ENCODE measurements at places on chromosomes 5 and 9.

GRCh38 chr9:81848472-81848871 lies 79.8 kb upstream of the SPATA31D4 start:
- peak; percentile 39 for DNase-seq

DNA sequence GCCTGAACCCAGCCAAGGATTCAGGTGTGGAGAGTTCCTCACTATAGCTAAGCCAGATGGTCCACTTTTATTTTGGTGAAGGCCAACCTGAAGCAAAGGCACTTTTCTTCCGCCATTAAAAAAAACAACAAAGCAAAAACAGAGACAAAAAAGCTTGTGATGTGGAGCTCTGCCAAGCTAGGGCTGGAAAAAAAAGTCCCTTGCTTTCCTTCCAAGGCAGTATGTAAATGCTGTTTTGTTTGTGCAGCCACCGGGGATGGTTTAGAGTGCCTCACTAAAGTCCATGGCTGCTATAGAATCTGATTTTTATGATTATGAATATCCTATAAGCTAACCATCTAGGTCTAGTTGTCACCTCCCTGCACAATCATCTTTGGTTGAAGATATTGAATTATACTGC lies 14.9 kb downstream of the MEGF10 start:
- DNase-seq = peak; percentile 76

DNA sequence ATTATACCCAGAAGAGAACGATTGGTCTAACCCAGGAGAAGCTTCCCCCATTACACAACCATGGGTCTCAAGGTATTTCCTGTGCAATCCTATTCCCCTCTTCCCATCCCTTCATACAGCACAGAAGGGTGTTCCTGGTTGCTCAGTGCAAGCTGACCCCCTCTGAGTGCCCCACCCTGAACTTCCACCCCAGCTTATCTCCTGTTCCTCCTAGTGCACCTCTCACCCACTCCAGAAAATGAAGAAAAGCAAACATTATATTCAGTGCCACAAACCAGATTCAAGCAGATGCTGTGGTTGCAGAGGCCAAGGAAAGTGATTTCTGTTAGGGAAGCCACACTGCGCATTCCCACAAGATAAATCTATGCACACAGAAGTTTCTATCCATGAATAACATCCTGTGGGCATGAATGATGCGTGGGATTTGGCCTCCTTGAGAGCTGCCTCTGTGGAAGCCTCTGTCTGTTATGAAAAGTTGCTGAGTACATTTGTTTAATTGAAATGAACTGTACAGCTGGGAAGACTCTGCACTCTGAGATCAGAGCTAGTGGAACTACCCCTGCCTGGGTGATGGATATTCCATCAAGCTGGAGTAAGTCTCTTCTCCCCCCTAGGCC lies 2.2 kb upstream of the OR2S2 start:
- peak; percentile 25 for DNase-seq

GRCh38 chr5:168728546-168729211 lies 149.5 kb upstream of the PANK3 start:
- no peak for DNase-seq

DNA sequence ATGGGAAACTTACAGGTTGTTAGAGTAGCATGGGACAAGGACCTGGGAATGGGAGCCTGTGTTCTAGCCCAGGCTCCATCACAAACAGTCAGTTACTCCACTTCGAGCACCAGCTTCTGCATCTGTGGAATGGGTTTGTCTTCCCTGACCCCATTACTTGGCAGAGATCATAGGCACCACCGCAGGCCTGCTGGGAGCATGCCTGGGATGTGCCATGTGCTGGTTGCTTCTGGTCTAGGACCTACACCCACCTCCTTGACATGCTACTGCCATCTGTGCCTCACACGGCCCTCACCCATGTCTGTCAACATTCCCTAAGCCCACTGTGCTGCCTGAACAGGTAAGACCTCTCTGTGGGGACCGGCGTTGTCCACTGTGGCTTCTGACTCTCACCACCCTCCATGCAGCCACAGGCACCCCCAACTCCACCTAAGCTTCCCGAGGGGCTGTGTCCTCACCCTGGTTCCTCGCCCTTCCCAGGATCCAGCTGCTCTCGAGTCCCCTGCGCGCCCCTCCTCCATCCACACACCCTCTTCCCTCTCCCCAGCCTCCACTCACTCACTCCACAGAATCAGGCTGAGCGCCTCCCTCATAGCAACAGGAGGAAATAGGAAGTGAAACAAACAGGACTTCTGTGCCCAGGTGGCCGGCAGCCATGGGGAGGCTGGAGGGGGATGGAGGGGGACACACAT lies 85.9 kb upstream of the FAM120A start:
- no peak for DNase-seq

DNA sequence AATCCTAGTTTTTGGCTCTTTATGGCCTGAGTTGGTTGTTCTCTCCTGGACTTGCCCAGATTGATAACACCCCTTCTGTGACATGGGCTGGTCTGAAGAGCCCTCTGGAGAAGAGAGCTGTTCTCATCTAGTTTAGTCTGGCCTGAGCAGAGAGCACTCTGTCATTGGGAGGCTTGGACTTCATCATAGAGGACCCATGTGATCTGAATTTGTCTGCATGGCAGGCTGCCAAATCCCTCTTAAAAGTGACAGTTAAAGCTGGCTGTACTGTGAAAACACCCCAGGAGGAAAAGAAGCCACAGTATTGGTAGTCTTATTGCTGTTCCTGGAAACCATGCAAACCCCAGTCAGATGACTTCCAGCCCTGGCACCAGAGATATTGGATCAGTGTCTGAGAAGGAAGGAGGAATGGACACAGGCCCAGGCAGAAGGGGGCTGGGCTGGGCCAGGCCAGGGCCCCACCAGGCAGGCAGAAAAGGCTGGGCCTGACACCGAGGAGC lies 3.7 kb upstream of the WDR31 start:
- peak; percentile 87 for DNase-seq

DNA sequence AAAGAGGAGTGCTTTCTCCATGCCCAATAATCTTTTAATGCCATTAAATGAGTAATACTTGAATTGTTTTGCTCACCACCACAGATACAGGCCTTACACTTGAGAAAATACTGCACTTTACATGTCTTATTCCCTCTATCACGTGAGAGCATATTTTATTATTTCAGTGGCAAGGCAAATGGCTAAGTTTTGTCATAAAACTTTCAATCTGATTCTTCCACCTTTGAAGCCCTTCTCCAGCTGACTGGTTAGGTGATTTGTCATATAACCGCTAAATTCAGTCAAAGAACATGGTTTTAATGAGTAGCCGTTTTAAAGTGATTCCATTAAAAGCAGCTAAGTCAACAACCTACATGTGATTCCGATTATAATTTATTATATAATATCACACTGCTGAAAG lies 43.8 kb downstream of the FAT2 start:
- no peak for DNase-seq

GRCh38 chr9:113712053-113712452 lies 164.1 kb upstream of the ZNF618 start:
- DNase-seq = no peak

- no peak for DNase-seq
Measured at GRCh38 chr9:5336688-5337087, 3.0 kb downstream of the RLN1 start.

- no peak for DNase-seq
Measured at GRCh38 chr9:6931913-6932312, 174.1 kb downstream of the KDM4C start.

- no peak for DNase-seq
Measured at GRCh38 chr5:31442058-31442745, 89.7 kb downstream of the DROSHA start.

DNA sequence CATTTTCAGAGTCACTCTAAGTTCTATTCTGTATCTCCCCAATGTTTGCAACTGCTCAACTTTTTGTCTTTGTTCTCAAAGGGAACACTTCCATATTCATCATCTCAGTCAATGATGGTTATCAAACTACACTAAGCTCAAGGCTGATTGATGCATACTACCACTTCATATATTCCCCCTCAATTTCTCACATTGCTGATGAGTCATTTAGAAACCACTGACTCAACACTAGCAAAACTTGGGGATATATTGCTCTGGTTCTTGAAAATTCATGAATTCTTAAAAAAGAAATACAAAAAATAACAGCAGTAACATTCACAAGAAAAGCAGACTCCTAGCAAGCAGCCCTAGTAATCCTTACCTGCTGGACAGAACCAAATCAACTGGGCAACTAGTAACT lies 52.2 kb downstream of the ABHD17B start:
- DNase-seq = no peak

GRCh38 chr5:6544561-6544935 lies 88.3 kb downstream of the NSUN2 start:
- DNase-seq = no peak

- no peak for DNase-seq
Measured at GRCh38 chr5:136058039-136058971, 29.5 kb downstream of the TGFBI start.

DNA sequence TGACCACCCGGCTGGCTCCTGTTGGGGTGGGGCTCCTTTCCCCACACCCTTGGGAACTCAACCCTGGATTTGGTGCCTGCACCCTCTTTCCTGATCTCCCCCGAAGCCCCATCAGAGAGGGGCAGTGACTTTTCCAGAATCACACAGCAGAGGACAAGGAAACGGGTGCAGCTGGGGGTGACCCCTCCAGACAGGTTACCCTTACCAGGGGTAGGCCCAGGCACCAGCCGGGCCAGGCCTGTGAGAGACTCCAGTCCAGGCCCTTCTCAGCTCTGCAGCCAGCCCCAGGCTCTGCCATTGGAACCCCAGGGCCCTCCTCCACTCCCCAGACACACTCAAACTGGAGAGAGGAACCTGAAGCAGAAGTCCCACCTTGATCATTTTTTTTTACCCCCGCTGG lies 19.0 kb upstream of the PHYHD1 start:
- no peak for DNase-seq

GRCh38 chr5:88813805-88814575 lies 69.0 kb downstream of the MEF2C start:
- peak; percentile 54 for DNase-seq

DNA sequence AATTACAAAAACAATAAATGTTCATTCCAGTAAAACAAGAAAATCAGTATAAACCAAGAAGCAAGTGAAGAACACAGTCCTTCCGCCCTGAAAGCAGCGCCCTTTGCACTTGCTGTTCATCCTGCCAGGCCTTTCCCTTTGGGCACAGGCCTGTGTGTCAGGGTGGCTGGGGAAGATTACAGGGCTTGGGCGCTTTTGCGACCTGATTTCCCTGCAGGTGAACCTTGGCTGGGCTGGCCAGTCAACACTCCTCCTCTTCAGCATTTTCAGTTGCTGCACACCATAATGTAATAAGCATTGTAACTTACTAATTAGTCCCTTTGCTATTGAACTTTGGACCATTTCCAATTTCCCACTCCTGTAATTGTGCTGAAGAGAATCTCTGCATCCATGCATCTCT lies 38.6 kb upstream of the TDRD7 start:
- no peak for DNase-seq

- DNase-seq = no peak
Measured at GRCh38 chr5:164060786-164061355, 555.5 kb downstream of the MAT2B start.

- DNase-seq = no peak
Measured at GRCh38 chr5:11803436-11803835, 100.8 kb downstream of the CTNND2 start.

DNA sequence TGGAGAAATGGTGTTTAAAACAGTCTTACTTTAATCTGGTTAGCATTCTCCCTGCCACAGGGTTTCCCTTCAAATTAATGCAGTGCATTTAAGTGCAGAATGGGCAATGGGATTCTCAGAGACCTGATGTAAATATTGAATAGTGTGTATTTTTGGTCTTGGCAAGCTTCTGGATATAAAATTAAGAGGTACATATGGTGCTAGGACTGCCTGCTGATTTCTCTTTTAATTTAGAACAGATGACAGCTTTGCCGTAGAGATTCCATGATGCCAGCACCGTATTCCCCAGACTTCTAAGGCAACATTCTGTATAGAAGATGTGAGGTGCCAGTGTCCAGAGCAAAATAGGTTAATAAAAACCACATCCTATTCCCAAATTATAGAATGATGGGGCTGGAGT lies 1.9 kb downstream of the MTAP start:
- DNase-seq = no peak

GRCh38 chr5:179876610-179876952 lies 18.0 kb upstream of the MRNIP start:
- no peak for DNase-seq

DNA sequence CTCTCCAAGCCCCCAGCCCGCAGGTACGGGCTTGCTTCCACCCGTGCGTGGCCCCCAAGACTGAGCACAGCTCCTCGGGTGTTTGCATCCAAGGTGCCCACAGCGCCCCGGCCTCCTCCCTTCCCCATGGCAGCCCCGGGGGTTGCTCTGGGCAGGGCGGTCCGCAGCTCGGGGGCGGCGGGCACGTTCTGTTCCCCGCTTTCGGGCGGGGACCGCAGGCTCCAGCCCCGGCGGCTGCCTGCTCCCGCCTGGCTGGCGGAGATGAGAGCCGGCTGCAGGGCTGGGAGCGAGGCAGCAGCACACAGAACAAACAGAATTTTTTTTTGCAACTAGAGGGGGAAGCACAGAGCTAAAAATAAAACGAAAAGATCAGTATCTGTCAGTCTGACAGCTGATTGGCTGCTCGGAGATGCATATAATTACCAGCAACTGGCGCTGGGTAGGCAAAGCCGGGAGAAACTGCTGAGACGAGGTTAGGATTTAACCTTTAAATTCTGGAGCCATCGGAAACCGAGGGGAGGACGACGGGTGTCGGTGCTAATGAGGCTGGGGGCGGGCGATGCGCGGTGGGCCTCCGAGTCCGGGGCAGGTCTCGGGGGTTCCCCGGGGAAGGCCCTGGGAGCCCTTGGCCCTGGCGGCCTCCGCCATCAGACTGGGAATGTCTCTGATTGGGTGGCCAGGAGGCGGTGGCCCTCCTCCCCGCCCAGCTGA lies 142.7 kb upstream of the IER5L start:
- DNase-seq = peak; percentile 89

DNA sequence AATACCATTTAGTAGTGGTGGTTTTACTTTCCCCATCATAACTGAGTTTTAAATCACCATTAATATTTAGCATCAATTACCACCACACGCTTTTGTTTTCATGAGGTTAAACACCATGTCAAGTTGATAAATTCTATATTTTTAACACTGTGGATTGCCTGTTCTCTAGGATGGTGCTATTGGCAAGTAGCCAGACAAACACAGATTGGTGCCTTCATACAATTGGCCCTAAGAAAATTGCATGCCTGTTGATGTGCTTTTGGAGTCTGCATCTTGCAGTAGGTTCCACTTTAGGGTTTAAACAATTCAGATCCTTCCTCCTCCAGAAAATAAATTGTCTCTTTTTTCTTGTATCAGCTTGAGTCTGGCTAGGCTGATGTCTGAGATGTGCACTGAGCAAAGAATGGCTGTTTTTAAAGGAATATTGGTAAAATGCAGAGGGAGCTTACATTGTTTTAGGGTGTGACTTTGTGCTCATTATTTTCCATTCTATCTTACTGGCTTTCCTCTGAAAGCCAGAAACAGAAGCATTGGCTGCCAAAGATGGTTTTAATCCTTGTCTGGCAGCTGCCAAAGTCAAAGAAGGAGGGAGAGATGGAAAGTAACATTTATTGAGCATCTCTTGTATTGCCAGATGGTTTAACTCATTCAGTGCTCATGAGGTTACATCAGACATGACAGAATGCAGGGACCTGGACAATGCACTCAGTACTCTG lies 19.6 kb upstream of the MAN2A1 start:
- no peak for DNase-seq

GRCh38 chr5:141430332-141431113 lies at the start of gene PCDHGA12:
TSS of gene PCDHGA12 (plus strand) at chr5:141430507. CDS start at chr5:141430760, 253 bp downstream.
- DNase-seq = peak; percentile 29
